ENCODE measurements at places on chromosomes 6 and 20. TPM values are rescaled to one million over a fixed set of nuclear protein-coding genes. Genes with fewer than 3 reads are reported as not detected.

- DNase-seq = no peak
Observed at GRCh38 chr20:60261333-60261732, 303.1 kb downstream of the CDH26 start.

- DNase-seq = no peak
Observed at GRCh38 chr6:148954934-148955333, 208.1 kb downstream of the UST start.

Gene SYNDIG1
- 0.11 TPM for total RNA-seq

Gene NOX3
- not detected for total RNA-seq

Gene IP6K3
- total RNA-seq = 88.2 TPM
